ENCODE measurements at places on chromosomes 7 and 10. TPM values are rescaled to one million over a fixed set of nuclear protein-coding genes. Genes with fewer than 3 reads are reported as not detected.

The NXPH1 gene
- not detected for total RNA-seq

GRCh38 chr10:87740254-87740655 lies 77.8 kb downstream of the ATAD1 start:
- DNase-seq, result no peak

GRCh38 chr10:93573051-93573909 lies 6.8 kb downstream of the FFAR4 start:
- peak; percentile 54 for DNase-seq

DNA sequence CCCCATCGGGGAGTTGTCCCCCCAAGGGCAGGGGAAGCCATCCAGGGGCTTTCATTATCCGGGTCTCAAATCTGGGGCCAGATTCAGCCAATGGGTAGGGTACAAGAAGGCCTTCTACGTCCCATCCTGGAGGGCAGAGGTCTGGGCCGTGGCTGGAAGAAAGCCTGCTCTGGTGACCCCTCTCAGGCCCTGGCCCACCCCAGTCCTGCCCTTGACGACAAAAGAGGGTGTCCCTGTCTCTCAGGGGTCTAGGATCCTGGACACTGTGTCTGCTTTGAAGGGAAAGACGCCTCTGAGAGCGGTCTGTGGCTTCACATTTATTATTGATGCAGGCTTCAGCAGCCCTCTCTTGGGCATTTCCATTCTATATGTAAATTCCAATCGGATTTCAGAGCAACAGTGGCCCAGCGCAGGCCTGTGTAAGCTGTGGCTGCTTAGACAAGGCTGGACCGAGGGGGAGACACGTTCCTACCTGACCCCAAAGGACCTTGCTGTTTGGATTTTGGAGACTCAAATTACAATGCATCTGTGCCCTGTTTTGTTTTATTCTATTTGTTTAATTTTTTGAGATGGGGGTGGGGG lies 83.2 kb upstream of the BAIAP2L1 start:
- DNase-seq, result no peak
